Lung (tissue), 17 donors: ENCODE measurements at places on chromosomes 13 and 19.

GRCh38 chr13:80605716-80606115 lies 264.8 kb upstream of the SPRY2 start:
- DNase-seq: no peak

DNA sequence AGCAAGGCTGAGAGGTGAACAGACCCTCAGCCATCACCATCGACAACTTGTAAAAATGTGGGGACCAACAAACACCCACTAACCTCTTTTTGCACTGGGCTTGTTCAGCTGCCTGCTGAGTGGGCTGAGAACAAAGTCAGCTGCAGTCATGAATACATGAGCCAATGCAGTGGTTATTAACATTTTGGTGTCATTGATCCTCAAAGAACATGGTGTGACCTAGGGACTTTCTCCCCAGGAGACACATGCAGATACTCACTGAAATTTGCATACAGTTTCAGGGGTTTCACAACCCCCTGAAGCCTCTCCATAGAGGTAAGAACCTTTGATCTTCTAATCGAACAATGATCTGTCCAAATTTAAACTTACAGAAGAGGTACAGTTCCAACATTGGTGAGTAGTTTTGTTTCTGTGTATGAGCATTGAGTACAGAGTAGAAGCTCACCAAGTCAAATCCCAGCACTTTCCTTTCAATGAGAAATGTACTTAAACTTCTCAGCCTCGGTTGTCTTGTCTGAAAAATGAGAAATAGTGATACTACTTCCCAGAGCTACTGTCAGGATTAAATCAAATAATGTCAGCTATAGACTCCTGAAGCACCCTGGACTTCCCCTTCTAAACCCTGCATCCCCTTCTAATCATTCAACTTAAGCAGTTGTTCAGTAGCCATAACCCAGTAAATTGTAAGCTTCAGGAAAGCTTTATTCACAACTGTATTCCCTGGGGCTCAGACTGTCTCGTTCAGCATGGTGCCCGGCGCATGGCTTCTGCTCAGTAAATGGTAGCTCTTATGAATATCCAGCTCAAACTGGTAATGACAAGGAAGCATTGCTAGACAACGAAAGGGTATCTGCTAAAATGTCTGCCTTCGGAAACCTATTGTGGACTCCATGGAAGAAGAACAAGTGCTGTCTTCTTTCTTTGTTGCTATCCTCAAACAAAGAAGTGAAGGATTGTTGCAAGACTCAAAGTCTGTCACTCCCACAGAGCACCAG lies 148.7 kb downstream of the FOXO1 start:
- no peak for DNase-seq

DNA sequence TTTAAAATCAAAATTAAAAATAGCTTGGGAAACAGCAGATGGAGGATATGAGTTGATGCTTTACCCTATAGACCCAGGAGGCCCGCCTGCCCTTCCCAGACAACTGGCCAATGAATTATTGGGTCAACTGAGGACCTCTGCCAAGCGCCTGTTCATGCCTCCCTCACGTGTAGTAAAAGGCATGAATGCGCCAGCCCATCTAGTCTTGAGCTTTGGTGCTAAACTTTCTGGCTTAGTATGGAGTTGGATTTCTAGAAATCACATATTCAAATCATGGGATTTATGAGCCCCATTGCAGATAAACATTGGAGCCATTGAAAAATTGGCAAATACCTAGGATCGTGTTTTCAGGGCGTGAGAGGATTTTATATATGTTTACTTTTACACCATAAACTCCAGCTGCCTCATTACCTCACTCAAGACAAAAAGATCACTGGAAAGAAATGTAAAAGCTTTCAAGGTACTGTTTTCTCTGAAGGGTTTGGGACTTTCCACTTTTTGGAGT lies 47.1 kb downstream of the COL4A2 start:
- no peak for DNase-seq

DNA sequence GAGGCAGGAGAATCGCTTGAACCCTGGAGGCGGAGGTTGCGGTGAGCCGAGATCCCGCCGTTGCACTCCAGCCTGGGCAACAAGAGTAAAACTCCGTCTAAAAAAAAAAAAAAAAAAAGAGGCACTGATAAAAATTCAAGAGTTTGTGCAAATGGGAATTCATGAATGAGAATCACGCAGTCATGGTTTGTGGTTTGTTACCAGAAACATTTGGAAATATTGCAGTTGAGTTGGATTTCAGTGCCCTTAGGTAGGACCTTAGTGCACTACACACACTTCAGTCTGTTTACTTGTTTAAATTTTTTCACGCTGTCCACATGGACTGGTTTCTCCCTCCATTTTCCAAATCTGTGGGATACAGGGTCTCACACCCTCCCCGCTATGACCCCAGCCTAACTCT lies 28.4 kb downstream of the ZNF844 start:
- peak; percentile 35 for DNase-seq

GRCh38 chr19:6753178-6754031 lies 13.8 kb downstream of the SH2D3A start:
- peak; percentile 74 for DNase-seq

DNA sequence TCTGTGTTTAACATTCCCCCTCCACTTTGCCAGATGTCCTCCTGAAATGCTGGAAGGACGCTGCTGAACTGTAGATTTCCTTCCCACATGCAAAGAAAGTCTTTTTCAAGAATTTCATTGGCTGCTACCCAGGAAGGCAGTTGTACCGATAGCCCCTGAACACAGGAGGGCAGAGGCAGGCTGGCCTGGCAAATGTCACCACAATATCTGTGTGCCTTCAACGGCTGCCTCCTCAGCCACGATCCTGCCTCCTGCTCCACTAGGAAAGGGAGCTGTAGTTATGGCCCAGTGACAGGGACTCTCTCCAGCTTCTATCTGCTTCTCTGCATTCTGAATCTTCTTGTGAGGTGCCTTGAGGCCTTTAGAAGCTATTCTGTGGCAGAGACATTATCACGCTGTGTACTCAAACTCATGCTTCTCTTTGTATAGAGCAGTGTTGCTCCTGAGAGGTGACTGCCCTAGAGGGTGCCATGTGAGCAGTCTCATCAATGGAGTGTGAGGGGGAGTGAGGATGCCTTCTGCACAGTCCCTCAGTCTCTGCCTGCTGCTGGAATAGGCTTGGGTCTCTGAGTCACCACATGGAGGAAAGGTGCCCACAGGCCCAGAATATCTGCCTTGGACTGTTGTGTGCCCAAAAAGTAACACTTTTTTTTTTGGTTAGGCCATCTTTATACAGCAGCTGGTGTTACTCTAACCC lies 279.8 kb downstream of the DNAJC15 start:
- DNase-seq: peak; percentile 89

DNA sequence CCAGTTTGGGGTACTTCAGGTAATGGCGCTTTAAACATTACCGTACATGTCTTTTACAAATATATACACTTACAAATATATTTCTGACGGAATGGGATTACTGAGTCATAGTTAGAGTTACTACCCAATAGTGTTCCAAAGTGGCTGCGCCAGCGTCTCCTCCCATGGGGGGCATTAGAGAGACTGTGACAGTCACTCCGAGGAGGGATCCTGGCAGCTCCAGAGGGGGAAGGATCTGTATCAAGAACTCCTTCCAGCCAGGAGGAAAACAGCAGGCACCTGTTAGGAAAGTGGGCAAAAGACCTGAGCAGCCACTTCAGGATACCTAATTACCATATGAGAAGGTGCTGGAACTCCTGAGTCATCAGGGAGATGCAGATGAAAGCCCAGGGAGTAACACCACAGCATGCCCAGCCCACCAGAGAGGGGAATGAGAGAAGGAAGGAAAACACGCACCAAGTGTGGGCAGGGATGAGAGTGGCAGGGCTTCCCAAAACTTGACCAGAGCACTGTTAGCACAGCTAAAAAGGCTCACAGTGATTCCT lies 52.9 kb downstream of the SLC7A9 start:
- no peak for DNase-seq

GRCh38 chr19:29706635-29707034 lies 8.4 kb downstream of the C19orf12 start:
- no peak for DNase-seq

DNA sequence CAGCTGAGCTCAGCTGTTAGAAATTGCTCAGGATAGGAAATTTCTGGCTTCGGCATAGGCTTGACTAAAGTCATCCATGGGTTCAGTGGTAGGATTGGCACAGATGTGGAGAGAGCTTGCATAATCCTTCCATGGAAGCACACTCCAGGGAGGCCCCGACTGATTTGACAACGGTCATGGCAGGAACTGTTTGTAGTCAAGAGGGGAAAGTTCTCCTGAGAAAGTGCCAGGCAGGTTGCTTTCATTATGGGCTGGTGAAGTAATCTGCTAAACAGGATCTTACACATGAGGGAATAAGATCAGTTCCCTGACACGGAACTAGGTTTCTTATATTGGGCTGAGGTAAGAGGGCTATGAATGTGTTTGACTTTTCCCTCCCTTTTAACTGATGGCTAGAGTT lies 120.1 kb downstream of the RGCC start:
- peak; percentile 80 for DNase-seq

DNA sequence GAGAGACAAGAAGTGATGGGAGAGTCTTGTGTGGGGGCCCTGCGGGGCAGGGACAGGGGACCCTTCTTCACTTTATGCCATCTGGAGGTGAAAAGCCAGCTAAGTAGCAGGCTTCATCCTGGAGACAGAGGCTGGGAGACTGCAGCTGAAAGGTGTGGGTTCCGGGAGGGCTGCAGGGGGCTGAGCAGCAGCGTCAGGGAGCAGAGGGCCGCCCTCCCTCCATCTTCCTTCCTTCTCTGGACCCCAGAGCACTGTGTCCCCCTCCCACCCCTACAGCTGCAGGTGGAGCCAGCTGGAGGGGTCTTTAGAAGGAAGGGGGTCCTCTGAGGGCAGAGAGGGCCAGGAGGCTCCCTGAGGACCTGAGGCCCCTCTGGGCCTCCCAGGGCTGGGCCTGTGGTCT lies 96.6 kb downstream of the WTIP start:
- DNase-seq: no peak

DNA sequence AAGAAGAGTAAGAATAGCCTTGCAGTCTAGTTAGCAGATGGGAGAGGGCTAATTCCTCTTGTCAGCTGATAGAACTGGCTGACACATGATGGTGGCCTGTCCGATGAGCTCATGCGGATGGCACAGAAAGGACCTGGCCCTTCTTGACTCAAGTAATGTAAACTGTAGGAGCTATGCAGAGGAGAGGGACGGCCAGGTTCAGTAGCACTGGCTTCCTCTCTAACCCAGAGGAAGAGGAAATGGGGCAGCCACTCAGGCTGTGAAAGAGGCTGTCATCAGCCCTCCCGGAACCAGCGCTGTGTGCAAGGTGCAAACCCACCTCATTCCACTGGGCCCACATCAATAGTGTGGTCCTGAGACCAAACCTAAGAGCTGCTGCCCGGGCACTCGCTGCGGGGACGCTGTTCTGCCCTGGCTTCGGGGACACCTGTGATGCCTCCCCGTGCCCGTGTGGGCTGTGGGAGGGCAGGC lies 30.8 kb upstream of the USE1 start:
- no peak for DNase-seq

GRCh38 chr19:12580180-12580694 lies 29.0 kb upstream of the ZNF564 start:
- no peak for DNase-seq

GRCh38 chr13:107824635-107825034 lies 390.7 kb downstream of the LIG4 start:
- DNase-seq: no peak
